SK-MEL-5 (cell line): ENCODE measurements at places on chromosomes 4 and X.

- DNase-seq = no peak
These were observed 722.5 kb upstream of the PRKX start for GRCh38 chrX:4435905-4436304.

GRCh38 chr4:99811850-99812249 is 4.8 kb upstream of the DAPP1 start:
- peak; percentile 66 for DNase-seq

GRCh38 chr4:70531981-70532380 is 13.6 kb downstream of the AMTN start:
- DNase-seq = peak; percentile 22

DNA sequence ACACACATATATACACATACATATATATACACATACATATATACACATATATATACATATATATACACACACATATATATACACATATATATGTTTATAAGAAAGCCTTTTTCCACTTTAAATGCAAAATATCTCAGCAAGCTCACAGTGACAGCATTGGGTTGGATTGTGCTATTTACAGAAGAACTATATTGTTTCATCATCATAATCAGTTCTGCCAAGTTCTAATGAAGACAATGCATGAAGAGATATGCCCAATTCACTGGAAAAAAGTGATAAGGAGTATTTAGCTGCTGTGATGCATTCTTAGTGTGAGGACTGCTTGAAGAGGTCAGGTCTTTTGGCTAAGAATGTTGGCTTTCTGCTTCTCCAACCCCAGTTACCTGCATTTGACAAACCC is 54.4 kb downstream of the RNF150 start:
- DNase-seq = no peak

- DNase-seq = no peak
These were observed 31.5 kb upstream of the UNC5C start for GRCh38 chr4:95580226-95580625.

DNA sequence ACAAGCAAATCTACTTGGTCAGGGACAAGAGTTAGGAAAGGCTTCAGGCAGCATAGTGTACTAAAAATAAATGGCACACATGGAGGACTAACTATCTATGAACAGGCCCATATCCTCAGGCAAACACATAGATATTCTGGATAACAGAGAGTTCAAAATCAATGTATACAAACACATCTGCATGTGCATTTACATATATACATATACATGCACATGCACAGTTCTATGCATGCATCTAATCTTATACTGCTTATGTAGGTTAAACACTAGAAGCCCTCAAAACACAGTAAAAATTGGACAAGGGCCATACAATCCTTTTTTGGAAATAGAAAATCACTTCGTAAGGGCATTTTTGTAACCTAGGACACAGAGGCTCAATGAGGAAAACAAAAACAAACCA is 458.0 kb upstream of the CXorf51B start:
- DNase-seq = no peak

DNA sequence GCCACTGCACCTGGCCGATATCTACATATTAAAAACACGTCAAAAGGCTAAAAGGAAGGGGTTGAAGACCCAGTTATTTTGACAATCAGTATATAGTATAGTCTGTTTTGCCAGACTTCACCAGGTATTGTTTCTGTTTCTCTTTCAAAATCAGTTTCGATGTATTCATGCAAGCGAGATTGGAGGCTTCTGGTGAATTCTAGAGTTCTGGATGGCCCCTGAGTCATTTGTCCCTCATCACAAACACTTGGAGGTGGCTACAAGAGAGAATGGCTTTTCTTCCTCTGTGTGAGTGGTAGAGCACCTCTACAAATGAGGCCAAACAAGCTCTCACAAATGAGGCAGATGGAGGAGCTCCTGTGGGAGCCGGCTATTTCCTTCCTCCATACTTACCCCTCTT is 68.6 kb upstream of the ADGRG2 start:
- DNase-seq = no peak

DNA sequence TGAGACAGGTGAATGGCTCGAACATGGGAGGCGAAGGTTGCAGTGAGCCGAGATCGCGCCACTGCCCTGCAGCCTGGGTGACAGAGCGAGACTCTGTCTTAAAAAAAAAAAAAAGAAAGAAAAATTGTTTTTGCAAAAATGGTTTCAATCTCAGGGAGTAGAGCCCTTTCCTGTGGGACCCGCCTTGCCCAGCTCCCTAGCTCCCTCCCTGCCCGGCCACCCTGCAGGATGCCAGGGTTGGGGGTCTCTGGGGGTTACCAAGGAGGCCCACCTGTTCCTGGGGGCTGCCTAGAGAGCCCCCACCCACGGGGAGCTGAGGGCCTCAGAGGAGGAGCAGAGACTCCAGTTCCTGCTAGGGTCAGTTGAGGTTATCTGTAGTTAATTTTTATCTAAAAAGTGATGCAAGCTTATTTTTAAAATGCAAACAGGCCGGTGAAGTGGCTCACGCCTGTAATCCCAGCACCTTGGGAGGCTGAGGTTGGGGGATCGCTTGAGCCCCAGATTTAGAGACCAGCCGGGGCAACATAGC is 18.7 kb upstream of the PLCXD1 start:
- DNase-seq = no peak

DNA sequence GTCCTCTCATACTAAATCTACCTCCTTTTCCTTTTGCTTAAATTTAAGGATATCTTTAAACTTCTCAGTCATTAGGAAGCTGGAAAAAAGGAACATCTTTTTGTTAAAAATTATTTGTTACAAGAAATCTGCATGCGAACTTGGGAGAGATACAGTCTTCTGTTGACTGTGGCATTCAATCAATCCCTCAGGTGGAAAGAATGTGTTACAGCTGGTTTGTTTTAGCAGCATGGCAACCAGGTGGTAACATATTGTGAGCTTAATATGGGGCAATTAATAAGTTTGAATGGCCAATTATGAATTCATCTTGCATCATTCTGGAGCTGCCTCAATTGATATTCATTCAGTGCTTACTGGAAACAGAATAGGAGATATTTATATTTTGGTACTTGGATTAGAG is 135.0 kb downstream of the GC start:
- no peak for DNase-seq

GRCh38 chr4:87152310-87153041 is 67.9 kb downstream of the KLHL8 start:
- DNase-seq = no peak

- DNase-seq = no peak
These were observed 112.1 kb upstream of the NAP1L5 start for GRCh38 chr4:88809576-88810219.

GRCh38 chr4:4800646-4801408 is 58.6 kb upstream of the MSX1 start:
- no peak for DNase-seq
